ENCODE measurements at places on chromosomes 7 and 10. TPM values are rescaled to one million over a fixed set of nuclear protein-coding genes. Genes with fewer than 3 reads are reported as not detected.

DNA sequence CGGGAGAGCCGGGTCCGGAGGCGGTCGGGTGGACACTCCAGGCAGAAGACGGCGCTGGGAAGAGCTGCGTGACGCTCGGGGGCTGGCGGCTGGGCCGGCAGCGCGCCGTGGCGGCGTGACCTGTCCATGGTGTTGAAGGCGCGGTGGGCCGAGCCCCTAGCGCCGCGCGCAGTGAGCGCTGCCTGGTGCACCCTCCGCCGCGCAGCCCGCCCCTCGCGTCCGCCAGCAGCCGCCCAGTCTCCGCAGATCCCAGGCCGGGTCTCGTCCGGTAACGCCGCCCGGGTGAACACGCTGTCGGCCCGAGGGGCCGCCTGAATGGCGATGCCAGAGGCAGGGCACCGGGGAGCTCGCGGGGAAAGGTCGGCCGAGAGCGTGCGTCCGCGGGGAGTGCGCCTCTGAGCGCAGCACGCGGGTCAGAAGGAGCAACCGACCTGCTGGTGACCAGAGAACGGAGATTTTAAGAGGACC, 657 bp upstream of the TMEM178B start:
- peak; percentile 71 for DNase-seq
- peak overlapping the region; percentile 88 for H3K4me3 ChIP-seq
- H3K4me1 ChIP-seq = no peaks in the 10 kb centered on the region
- H3K27ac ChIP-seq = no peak overlapping the region
- peaks cover 47% of the 10 kb centered on the region for H3K27me3 ChIP-seq

GRCh38 chr7:77971726-77972125, 173.2 kb downstream of the PHTF2 start:
- no peaks in the 10 kb centered on the region for H3K36me3 ChIP-seq
- no peak for DNase-seq
- H3K4me3 ChIP-seq = no peak overlapping the region
- H3K27me3 ChIP-seq = no peaks in the 10 kb centered on the region
- no peaks in the 10 kb centered on the region for H3K4me1 ChIP-seq
- H3K27ac ChIP-seq = no peak overlapping the region

- peaks cover 13% of the 10 kb centered on the region for H3K27me3 ChIP-seq
- no peaks in the 10 kb centered on the region for H3K36me3 ChIP-seq
- H3K4me1 ChIP-seq = peaks cover 22% of the 10 kb centered on the region
- H3K4me3 ChIP-seq = no peak overlapping the region
- H3K27ac ChIP-seq = no peak overlapping the region
- DNase-seq = no peak
Measured at GRCh38 chr10:128932071-128932820, 534.8 kb upstream of the MGMT start.

- no peak overlapping the region for H3K4me3 ChIP-seq
- H3K27ac ChIP-seq = no peak overlapping the region
- H3K27me3 ChIP-seq = no peaks in the 10 kb centered on the region
- H3K4me1 ChIP-seq = no peaks in the 10 kb centered on the region
Measured at GRCh38 chr7:157244516-157245294, 92.1 kb upstream of the DNAJB6 start.

COL26A1 gene
- 10.6 TPM for total RNA-seq

- no peak overlapping the region for H3K27ac ChIP-seq
- no peak overlapping the region for H3K4me3 ChIP-seq
- no peaks in the 10 kb centered on the region for H3K27me3 ChIP-seq
Measured at GRCh38 chr7:100575206-100575631, 1.5 kb upstream of the SAP25 start.

FAM25G gene
- total RNA-seq = not detected

GRID2IP gene
- total RNA-seq = 1.6 TPM

CACNA2D1 gene
- 21.5 TPM for total RNA-seq

GRCh38 chr10:11186374-11186773, 168.7 kb downstream of the CELF2 start:
- H3K27ac ChIP-seq = no peak overlapping the region
- no peak overlapping the region for H3K4me3 ChIP-seq
- DNase-seq = no peak
- H3K27me3 ChIP-seq = peaks cover 11% of the 10 kb centered on the region
- no peaks in the 10 kb centered on the region for H3K4me1 ChIP-seq

- H3K4me1 ChIP-seq = peaks cover 26% of the 10 kb centered on the region
- DNase-seq = peak; percentile 88
- H3K27ac ChIP-seq = peak overlapping the region; percentile 95
- H3K27me3 ChIP-seq = peaks cover 38% of the 10 kb centered on the region
- peak overlapping the region; percentile 97 for H3K4me3 ChIP-seq
Measured at GRCh38 chr10:17229016-17229716, 1.1 kb downstream of the VIM start.

DNA sequence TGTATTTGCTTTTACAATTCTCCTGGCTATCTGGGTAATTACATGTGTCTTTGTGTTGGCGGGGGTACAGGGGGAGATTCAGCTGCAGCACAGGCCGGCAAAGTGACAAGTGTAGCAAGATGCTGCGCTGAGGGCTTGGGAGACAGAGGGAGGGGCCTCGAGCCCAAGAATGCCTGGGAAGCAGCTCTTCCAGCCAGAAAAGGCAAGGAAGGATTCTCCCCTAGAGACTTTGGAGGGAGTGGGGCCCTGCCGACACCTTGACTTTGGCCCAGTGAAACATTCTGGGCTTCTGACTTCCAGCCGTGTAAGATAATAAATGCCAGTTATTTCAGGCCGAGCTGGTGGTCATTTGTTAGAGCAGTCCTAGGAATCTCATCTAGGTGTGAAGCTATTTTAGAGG, 7.2 kb upstream of the REPIN1 start:
- H3K27ac ChIP-seq = no peak overlapping the region
- H3K4me1 ChIP-seq = peaks cover 40% of the 10 kb centered on the region
- H3K4me3 ChIP-seq = no peak overlapping the region
- no peaks in the 10 kb centered on the region for H3K36me3 ChIP-seq
- no peak for DNase-seq

- peaks cover 6% of the 10 kb centered on the region for H3K4me1 ChIP-seq
- H3K36me3 ChIP-seq = no peaks in the 10 kb centered on the region
- no peak for DNase-seq
- no peaks in the 10 kb centered on the region for H3K27me3 ChIP-seq
- H3K27ac ChIP-seq = no peak overlapping the region
Measured at GRCh38 chr10:77550378-77550777, 87.2 kb downstream of the KCNMA1 start.

KAZALD1 gene
- total RNA-seq = 6.9 TPM

DNA sequence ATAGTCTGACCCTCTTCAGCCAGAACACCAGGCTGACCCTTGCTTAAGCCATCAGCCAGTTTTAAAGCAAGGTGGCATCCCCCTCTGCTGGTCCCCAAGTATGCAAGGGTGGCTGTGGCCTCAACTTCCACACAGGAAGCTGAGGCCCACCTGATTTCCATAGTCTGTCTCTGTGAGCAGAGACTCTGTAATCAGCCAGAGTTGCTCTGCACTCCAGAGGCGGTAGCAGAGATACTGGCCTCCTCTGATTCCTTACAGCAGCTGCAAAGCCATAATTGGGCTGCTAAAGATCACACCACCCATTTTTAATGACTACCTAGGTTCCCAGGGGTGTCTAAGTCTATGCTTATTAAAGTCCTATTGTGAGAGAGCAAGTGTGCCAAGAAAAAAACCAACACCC, 1.8 kb downstream of the PDAP1 start:
- peaks cover 23% of the 10 kb centered on the region for H3K36me3 ChIP-seq
- no peak for DNase-seq
- peaks cover 15% of the 10 kb centered on the region for H3K4me1 ChIP-seq
- peak overlapping the region; percentile 98 for H3K4me3 ChIP-seq

SLC39A12 gene
- not detected for total RNA-seq

DNA sequence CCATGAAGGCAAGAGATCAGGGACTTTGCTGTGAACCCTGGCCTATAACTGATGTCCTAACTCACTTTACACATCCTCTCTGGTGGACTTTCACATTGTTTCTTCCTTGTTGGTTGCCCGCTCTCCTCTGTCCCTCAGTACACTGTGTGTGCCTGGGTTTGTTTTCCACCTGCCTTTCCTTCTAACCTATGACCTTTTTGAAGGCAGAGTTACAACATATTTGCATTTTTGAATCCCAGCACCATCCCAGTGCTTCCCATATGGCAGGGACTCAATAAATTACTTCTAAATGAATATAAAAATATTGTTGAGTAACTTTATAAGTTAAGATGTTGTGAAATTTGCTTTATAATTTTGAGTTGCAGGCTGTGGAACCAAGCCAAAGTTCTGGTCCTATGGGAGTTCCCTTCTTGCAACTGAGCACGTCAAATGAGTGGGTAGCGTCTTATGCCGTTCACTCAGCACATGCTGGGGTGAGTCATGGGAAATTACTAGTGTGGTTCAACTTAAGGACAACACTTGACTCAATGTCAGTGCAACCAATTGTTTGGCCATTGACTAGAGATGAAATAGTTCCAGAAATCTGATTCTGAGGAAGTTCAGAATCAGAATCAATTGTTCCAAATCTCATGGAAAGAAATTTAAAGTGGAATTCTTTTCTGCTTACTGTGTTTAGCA, 250.9 kb downstream of the TWIST1 start:
- H3K36me3 ChIP-seq = no peaks in the 10 kb centered on the region
- no peak overlapping the region for H3K27ac ChIP-seq
- no peaks in the 10 kb centered on the region for H3K4me1 ChIP-seq

DNA sequence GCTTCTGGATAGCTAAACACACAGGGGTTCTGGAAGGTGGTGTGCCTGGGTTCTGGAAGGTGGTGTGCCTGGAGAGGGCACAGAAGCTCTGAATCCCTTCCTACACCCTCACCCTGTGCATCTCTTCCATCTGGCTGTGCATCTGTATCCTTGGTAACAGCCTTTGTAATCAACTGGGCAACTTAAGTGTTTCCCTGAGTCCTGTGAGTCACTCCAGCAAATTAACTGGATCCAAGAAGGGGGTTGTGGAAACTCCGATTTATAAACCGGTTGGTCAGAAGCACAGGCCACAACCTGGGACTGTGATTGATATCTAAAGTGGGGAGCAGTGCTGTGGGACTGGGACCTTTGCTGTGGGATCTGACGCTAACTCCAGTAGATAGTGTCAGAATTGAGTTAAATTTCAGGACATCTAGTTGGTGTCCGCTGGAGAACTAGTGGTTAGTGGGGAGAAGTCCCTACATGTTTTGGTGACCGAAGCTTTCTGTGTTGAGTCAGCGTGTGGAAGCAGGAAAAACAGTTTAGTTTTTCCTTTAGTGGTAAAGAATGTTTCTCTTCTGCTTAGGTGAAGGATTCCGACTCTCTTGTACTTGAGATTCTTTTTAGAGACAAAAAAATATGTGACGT, 228.1 kb downstream of the BMPER start:
- no peaks in the 10 kb centered on the region for H3K36me3 ChIP-seq
- no peak for DNase-seq
- peaks cover 11% of the 10 kb centered on the region for H3K4me1 ChIP-seq

- H3K4me1 ChIP-seq = peaks cover 3% of the 10 kb centered on the region
- peak overlapping the region; percentile 81 for H3K27ac ChIP-seq
- H3K36me3 ChIP-seq = no peaks in the 10 kb centered on the region
- H3K4me3 ChIP-seq = no peak overlapping the region
Measured at GRCh38 chr7:142319970-142320369, 62.1 kb upstream of the PRSS58 start.

GRCh38 chr7:152850420-152850819, 90.9 kb downstream of the ACTR3B start:
- H3K27ac ChIP-seq = no peak overlapping the region
- no peak overlapping the region for H3K4me3 ChIP-seq
- peaks cover 12% of the 10 kb centered on the region for H3K36me3 ChIP-seq
- H3K4me1 ChIP-seq = peaks cover 11% of the 10 kb centered on the region

DNA sequence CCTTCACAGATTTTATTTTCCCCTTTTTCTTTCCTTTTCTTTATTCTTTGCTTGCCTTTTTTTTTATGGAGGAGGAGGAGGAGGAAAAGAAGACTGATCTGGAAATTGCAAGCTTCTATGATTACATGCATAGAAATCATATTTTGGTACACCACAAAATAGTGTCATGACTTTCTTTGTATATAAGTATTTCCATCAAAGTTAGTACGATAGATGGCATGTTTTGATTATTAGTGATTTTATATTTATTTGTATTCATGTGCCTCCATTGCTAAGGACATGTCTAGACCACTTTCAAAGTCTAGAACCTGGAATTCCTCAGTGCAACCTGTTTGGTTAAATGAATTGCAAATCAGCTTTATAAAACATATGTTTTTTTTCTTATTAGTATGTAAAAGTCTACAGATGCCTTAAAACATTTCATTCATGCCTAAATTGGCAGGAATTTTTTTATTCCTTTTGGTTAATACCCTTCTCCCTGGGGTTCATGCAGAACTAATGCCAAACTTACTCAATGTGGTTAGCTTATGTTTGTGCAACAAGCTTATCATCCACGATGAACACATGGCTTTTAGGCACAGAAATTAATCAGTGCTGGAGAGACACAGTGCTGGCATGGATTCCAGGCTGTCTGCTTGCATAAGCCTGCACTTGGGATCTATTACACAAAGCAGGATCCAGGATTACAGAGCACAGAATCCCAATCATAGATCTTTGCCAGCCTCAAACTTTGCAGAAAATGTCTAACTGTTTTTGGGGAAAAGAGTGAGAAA, 213.1 kb downstream of the CHRM2 start:
- DNase-seq = no peak
- no peak overlapping the region for H3K27ac ChIP-seq
- H3K4me3 ChIP-seq = no peak overlapping the region
- no peaks in the 10 kb centered on the region for H3K36me3 ChIP-seq

GIMAP1 gene
- not detected for total RNA-seq
